Fibroblast of skin of right quadriceps (primary cell): ENCODE measurements at places on chromosomes 6 and 20.

GRCh38 chr6:81562169-81562568 lies 190.3 kb downstream of the TENT5A start:
- peak; percentile 85 for DNase-seq

- no peak for DNase-seq
Observed at GRCh38 chr6:147108259-147108910, 95.8 kb upstream of the STXBP5 start.

- DNase-seq: no peak
Observed at GRCh38 chr6:96186094-96186493, 170.3 kb downstream of the FUT9 start.

- DNase-seq: no peak
Observed at GRCh38 chr6:114550316-114550715, 207.5 kb upstream of the HS3ST5 start.

- no peak for DNase-seq
Observed at GRCh38 chr20:24208652-24209051, 220.1 kb upstream of the GGTLC1 start.

DNA sequence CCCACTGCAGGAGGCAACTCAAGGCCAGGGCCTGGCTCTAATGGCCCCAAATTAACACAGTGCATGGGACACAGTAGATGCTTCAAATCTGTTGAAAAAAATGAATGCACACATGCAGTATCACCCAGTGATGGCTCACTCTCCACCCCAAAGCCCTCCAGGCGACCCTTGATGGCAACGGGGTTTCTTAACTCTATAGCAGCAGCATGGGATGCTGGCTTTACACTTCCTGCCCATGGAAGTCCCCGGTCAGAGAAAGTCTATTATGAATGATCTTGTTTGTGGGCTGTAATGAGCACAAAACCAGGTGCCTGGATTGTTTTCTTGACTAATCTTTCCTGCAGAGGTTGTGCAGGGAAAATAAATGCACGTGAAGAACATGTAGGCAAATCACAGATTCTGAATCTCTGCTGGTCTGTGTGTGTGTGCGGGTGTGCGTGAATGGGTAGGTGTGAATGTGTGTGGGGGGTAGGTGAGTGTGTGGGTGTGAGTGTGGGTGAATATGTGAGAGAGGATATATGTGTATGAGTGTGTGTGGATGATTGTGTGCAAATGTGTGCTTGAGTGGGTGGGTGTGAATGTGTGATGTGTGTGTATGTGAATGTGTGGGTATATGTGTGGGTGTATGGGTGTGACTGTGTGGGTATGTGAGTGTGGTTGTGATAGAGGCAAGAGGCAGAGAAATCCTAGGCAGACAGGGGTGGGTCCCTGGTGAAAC lies 60.1 kb upstream of the MLN start:
- DNase-seq: no peak

GRCh38 chr6:235763-236360 lies 56.4 kb upstream of the DUSP22 start:
- DNase-seq: peak; percentile 51

GRCh38 chr6:150091476-150091875 lies 22.6 kb upstream of the ULBP3 start:
- peak; percentile 26 for DNase-seq

- peak; percentile 78 for DNase-seq
Observed at GRCh38 chr6:111263837-111264236, 176.5 kb downstream of the SLC16A10 start.

- DNase-seq: peak; percentile 20
Observed at GRCh38 chr6:143759666-143760065, 81.9 kb downstream of the PHACTR2 start.

- DNase-seq: peak; percentile 6
Observed at GRCh38 chr6:55963301-55963700, 87.9 kb upstream of the BMP5 start.

GRCh38 chr20:59482351-59483187 lies 121.8 kb upstream of the PHACTR3 start:
- DNase-seq: no peak

DNA sequence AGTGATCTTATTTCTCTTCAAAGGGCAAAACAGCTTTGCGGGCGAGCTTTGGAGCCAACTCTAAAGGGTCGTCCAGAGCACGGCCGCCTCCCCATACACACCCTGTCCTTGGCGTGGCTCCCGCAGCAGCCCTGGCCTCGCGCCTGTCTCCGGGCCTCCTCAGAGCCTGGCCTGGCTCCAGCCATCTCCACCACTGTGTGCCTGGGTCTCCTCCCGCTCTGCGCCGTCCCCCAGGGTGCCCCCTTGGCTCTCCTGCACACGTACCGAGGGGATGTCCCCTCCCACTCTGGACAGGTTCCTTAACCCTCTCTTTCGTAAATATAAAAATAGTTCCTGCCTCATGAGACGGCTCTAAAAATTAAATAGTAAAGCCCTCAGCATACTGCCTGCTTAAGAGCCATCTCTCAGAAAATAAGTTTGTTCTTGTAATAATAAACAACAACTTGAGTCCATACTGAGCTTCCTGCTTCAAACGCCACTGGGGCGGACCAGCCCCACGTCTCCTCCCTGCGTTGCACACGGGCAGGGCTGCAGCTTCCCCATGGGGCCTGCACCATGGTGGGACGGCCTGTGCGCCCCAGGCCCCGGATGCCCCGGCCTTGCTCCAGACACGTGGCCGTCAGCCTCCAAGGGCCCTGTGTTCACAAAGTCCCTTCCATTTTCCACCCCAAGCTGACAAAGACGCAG lies 226.2 kb downstream of the TTLL2 start:
- DNase-seq: no peak

DNA sequence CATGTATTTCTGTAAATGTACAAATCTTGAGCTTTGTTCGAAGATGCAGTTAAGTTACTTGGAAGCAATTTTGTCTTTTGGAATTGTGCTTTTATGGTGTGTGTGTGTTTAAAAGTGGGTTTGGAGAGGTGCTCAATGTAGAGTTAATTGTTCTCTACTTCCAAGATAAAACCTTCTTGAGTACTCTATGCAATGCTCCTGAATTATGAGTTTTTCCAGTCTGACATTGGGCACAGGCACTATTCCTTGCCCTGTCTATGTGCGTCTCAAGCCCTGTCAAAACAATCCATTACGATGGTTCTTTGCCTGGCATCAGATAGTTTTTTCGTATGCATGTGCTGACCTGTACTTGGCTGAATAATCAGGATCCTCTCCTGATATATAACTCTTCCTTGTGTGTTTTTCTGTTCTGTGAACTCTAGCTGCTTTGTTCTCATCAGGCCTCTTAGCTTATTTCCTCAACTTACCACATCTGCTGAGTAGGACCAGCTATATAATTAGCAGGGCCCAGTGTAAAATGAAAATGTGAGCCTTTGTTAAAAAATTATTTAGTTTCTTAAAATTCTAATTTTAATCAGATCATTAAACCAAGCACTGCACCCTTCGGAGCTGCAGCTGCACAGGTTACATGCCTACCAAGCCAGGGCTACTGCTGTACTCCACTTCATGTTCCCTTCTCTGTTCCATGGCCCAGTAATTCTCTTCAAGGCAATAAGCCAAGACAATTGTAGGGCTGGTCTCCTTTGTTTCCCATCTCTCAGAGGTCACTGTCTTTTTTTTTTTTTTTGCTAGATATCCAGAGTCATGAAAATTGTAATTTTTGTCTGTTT lies 160.1 kb downstream of the ZFAND3 start:
- DNase-seq: no peak

DNA sequence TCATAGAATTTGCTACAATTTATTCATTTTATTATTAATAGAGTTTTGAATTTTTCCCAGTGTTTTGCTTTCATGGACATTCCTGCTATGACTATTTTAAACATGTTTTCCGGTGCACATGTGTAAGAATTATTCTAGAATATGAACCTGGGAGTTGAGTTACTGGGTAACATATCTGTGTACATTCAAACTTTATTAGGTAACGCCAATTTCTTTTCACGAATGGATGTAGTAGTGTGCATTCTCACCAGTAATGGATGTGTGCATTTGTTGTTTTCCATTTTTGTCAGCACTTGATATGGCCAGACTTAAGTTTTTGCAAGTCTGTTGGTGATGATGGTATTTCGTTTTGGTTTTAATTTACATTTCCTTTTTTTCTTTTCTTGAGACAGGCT lies 118.8 kb downstream of the CDKAL1 start:
- DNase-seq: no peak

DNA sequence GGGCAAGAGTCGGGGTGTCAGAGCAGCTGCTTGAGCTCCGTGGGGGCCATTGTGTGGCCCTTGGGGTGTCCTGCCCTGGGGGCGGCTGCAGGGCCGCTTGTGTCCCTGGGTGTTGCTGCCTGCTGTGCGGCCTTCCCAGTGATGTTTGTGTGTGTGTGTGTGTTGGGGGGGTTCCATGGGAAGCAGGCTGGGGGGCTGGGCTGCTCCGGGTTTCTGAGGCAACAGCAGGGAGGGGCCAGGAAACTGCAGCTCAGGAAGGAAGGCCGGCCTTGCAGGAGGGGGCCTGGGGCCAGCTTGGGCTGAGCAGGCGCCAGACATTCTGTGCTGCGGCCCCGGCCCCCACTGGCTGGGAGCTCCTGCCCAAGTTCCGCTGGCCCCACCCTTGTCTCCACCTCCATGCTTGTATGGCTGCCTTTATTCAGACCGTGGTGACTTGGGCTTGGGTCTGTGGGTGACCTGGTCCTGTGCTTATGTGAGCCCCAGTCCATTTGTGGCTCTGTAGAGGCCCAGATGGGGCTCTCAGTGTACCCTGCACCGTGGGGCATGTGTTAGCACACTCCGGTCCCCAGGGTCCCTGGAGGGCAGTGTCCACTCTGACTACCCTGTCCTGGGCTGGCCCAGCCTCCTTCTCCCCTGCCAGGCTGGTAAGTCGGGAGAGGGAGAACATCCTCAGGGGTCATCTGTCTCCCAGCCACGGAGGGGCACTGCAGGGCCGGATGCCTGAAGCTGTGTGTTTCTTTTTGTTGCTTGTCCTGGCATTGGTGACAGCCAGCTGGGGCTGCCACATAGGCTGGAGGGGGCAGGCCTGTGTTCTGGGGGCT lies 4.6 kb upstream of the SOX18 start:
- peak; percentile 53 for DNase-seq

GRCh38 chr6:144149558-144149893 lies 791 bp upstream of the STX11 start:
- DNase-seq: no peak

DNA sequence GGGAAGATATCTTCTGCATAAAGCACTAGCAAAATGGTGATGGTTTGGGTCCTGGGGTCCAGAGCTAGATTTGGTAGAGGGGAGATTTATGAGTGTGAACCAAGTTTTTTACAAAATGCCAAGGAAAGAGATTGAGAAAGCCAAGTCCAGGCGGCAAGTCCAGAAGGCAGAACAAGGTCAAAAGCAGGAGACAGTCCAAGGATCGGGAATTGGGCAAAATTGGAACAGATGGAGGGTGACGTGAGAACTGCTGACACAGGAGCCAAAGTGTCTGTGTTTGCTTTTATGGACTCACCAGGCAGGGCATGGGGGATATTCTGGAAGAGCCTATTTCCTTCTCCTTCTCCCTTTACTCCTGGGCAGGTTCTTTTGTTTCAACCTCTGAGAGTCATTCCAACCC lies 4.1 kb downstream of the NHLRC1 start:
- DNase-seq: no peak

DNA sequence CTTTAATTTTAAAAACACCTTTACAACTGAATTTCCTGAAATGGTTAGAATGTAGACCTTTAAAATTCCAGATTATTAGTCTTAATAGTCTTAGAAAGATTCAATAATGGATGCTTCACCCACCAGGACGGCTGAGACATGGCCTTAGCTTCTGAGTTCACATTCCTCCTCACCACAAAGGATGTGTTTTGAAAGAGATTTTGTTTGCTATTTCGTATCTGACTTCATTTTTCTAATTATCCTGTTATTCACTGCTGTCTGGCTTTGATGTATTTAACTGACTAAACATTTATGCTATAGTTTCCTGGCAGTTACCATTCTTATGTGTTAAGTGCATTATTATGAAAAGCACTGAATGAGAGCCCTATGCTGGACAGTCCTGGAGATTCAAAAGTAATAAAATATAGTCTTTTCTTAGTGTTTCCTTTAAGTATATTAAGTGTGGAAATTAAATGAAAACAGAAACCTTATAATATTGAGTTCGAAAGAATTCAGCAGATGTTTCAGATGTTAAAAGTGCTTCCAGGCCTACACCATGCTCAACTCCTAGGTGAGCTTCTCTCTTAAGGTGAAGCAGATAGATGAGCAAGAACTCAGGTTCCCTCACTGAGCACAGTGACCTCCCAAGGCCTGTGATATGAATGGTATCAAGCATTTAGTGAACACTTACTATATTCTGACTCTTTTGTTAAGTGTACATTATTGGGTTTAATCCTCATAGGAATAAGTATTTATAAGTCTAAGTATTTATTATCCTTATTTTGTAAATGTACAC lies 40.3 kb downstream of the MAP3K4 start:
- DNase-seq: peak; percentile 85

DNA sequence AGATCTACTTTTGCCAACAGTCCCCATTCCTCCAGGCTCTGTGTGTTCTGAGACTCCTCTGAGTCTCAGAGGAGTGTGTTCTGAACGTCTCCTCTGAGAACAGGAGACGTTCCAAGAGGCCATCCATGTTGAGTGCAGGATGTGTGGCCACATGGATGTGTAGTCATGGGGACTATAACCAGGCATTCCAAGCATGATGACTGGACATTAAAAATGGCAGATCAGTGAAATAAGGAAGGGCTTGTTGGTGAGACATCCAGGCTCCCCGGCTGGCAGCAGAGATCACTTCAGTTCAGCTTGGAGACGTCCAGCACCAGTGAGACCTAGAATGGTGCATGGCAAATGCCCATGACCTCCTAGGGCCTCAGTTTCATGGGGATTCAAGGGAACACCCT lies 34.3 kb upstream of the POU5F1 start:
- peak; percentile 9 for DNase-seq

DNA sequence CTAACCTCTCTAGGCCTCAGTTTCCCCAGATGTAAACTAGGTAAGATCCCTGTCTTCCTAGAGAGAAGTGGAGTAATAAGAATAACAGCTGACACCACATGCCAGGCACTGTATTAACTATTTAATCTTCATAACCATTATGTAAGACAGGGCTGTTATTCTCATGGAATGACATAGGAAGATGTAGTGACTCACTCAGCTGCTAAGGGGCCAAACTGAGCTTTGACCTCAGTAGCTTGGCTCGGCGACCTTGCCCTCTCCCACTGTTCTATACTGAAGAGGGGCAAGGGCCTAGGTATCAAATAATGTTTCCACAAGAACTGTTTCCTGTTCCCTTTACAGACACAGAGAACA lies 2.9 kb upstream of the MDGA1 start:
- DNase-seq: no peak

- no peak for DNase-seq
Observed at GRCh38 chr6:24778121-24778520, 3.4 kb downstream of the GMNN start.

DNA sequence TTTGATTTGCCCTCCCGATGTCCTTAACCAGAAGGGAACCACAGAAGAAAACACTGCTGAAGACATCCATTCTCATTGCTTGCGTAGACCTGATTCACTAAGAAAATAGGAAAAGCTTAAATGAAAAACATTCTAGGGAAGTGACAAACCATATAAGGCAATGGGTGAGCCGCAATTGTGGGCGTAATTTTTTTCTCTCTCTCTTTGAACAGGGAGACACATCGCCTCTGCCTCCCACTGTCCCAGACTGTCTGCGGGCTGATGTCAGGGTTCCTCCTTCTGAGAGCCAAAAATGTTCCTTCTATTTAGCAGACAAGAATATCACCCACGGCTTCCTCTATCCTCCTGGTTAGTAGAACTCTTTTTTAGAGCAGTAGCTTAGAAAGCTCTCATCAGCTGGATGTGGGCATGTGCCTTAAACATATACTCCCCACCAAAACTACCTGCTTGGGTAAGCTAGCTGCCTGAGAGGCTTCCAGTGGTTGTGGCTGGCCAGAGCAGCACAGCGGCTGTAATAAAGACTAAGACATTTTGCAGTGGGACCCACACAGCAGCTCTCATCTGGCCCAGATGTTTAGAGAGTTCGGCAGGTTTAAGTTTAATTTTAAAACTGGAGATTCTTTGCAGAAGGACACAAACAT lies 22.7 kb upstream of the CTAGE9 start:
- peak; percentile 62 for DNase-seq
